Naive thymus-derived CD8-positive, alpha-beta T cell (primary cell): ENCODE measurements at places on chromosomes 5 and 9.
A peak's percentile ranks its signal among the peaks of the same experiment; 100 is the strongest.

- H3K4me1 ChIP-seq: peaks cover 24% of the 10 kb centered on the region
- H3K36me3 ChIP-seq: no peaks in the 10 kb centered on the region
Observed at GRCh38 chr9:35729101-35729500, 2.9 kb downstream of the TLN1 start.

DNA sequence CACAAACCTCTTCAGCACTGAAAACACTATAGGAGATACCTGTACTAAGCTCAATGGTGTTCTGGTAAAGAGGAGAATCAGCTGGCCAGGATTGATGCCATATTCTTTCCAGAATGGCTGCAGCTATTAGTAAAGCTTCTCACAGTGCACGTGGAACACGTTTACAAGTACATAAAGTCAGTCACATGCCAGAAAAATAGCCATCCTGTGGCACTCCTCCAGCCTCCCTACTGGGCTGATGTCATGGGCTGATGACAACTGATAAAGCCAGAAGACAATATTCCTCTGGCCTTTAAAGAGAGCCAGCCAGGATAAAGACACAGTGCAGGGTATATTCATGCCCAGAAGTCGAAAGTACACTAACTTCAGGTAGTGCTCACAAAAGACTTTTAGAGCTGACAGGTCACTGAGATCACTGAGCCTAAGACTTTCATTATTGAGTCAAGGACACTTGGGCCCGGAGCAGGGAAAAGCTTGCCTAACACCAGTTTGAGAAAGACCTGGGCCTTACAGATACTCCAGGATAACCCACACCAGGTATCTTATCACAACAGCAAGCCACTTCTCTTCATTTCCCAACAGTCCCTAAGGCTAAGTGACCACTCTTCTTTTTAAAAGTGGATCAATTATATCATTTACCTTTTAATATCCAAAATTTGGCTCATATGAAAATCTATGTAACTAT, 29.4 kb downstream of the ABITRAM start:
- no peaks in the 10 kb centered on the region for H3K36me3 ChIP-seq
- no peak overlapping the region for H3K27ac ChIP-seq
- DNase-seq: no peak
- no peaks in the 10 kb centered on the region for H3K4me1 ChIP-seq
- no peak overlapping the region for H3K4me3 ChIP-seq

- no peak overlapping the region for H3K4me3 ChIP-seq
- H3K27me3 ChIP-seq: peaks cover 17% of the 10 kb centered on the region
- H3K36me3 ChIP-seq: peaks cover 2% of the 10 kb centered on the region
Observed at GRCh38 chr5:111063709-111064322, 7.7 kb upstream of the TSLP start.

GRCh38 chr9:2622461-2623287, 1.1 kb downstream of the VLDLR start:
- peak overlapping the region; percentile 81 for H3K4me3 ChIP-seq
- no peaks in the 10 kb centered on the region for H3K36me3 ChIP-seq
- H3K27me3 ChIP-seq: peaks cover 32% of the 10 kb centered on the region
- peaks cover 20% of the 10 kb centered on the region for H3K4me1 ChIP-seq
- no peak for DNase-seq

DNA sequence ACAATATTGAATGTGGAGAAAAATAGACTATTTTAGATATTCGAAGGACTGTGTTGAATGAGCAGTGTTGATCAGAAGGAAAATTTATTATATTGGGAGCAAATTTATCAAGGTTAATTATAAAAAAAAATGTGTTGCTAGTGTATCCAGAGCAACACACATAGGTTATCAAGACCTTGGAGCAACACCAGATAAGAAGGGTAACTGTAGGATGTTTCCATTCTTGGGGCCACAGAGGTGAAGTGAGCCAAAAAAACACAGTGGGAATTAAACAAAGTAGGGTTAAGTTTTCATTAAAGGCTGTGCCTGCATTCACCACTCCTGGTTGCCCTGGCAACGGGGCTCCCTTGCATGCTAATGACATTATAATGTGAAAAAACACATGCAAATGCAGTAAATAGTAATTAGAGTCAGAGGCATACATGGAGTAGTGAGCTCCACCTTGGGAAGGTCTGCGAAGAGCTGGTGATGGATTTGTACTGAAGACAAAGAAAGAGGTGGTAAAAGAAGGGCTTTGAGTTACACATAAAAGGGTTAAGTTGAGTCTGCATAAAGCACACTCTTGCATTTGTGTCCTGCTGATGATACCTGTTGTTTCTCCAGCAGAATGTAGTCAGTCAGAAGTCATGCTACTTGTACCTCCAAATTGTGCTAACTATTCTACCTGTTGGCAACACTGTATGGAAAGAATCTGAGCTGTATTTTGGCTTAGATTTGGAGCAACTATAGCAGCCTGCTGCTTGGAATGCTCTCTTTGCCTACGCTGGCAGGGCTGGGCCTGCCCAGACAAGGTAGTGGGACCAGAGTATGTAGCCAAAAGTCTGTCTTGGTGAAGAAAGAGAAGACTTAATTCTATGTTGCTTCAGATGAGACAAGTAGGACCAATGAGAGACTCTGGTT, 59.6 kb downstream of the ATG10 start:
- H3K4me3 ChIP-seq: no peak overlapping the region
- DNase-seq: no peak
- peak overlapping the region; percentile 30 for H3K27ac ChIP-seq
- H3K27me3 ChIP-seq: no peaks in the 10 kb centered on the region

DNA sequence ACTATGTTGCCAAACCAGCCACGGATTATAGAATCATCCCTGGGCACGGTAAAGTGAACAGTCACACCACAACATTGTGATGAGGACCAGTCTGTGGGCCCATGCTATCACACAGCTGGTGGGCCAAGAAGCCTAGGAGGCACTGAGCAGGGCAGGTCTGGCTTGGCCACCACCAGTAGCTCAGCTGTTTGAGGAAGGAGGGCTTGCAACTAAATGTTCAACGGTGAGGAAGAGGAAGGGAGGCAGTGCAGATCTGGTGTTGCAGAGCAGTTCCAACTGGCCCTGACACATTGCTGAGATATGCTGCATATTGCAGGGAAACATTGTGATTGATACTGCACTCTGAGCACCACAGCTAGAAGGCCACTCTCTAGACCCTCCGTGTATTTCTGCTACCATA, 77.9 kb upstream of the ATG10 start:
- peaks cover 6% of the 10 kb centered on the region for H3K4me1 ChIP-seq
- DNase-seq: no peak
- no peaks in the 10 kb centered on the region for H3K27me3 ChIP-seq
- no peak overlapping the region for H3K4me3 ChIP-seq

DNA sequence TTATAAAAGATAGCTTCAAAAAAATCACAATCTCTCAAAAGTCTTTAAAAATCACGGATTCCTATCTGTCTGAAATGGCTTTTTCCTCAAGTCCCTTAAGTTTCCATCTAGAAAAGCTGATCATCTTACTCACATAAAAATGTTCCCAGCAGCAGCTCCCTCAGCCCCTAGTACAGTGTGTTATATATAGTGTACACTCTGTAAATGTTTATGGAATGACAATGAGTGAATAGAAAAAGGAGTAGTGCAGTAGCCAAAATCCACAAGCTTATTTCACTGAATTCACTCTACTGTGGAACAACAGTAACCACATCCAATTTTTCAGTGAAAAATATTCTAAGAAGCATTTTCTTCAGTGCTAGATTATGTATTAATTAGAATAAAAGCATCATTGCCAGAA, 609.4 kb downstream of the DTWD2 start:
- no peak overlapping the region for H3K27ac ChIP-seq
- no peak for DNase-seq
- no peaks in the 10 kb centered on the region for H3K27me3 ChIP-seq
- H3K4me1 ChIP-seq: no peaks in the 10 kb centered on the region
- H3K36me3 ChIP-seq: no peaks in the 10 kb centered on the region

DNA sequence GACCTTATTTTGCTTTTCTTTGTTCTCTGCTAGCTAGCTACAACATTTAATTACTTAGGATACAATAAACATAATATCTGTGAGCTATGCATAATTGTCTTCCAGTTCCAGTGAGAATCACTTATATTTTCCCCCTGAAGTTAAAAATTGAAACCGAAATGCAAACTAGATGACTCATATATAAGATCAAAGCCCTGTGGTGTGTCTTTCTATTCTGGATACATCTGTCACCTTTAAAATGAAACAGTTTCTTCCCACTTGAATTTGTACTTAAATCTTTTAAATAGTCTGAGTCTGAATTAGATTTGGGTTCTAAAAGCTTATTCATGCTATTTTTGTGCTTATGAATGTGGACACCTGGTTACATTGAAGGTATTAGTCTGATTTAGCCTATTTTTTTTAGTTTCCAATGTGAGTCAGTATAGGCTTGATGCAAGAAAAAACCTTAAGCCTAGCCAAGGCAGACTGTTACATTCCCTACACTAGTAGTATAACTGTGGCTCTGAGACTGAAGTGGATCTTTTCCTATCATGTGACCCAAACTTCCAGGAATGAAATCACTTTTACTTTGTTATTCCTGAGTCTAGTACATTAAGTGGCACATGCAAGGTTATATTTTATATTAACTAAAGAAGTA, 703.5 kb upstream of the RGMB start:
- no peak for DNase-seq
- no peak overlapping the region for H3K4me3 ChIP-seq
- no peak overlapping the region for H3K27ac ChIP-seq
- H3K27me3 ChIP-seq: no peaks in the 10 kb centered on the region
- H3K36me3 ChIP-seq: no peaks in the 10 kb centered on the region
- H3K4me1 ChIP-seq: no peaks in the 10 kb centered on the region

- no peak overlapping the region for H3K27ac ChIP-seq
- peak; percentile 53 for DNase-seq
- peaks cover 13% of the 10 kb centered on the region for H3K4me1 ChIP-seq
- H3K27me3 ChIP-seq: no peaks in the 10 kb centered on the region
- no peaks in the 10 kb centered on the region for H3K36me3 ChIP-seq
- no peak overlapping the region for H3K4me3 ChIP-seq
Observed at GRCh38 chr9:128146591-128147120, 2.6 kb upstream of the LCN2 start.

GRCh38 chr9:92242260-92243136, 51.0 kb downstream of the IARS1 start:
- no peaks in the 10 kb centered on the region for H3K4me1 ChIP-seq
- H3K4me3 ChIP-seq: no peak overlapping the region
- DNase-seq: no peak
- no peaks in the 10 kb centered on the region for H3K27me3 ChIP-seq
- H3K36me3 ChIP-seq: peaks cover 15% of the 10 kb centered on the region

DNA sequence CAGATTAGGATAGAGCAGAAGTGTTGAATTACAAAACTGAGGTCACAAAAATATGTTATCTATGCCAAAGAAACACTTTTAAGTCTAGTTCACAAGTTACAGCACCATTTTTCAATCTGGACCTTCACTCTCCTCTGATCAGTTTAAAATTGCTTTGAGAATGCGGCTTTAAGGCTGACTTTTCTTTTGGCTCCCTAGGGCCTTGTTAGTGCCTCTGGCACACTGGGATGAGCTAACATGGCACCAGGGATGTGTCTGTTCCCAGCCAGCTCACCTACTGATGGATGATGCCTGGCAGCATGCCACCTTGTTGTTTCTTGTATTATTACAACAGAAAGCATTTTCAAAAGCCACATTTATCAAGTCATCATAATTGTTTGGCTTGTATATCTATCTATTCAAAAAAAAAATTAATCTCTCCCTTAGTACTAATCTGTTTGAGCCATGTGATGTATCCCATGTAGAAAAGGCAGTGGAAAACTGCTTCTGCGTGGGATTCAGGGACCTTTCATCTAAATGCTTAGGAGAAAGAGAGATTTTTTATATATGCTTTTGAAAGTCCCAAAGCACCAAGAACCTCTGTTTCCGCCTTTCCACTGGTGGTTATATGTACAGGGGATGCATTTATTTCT, 46.6 kb downstream of the ADAMTSL1 start:
- H3K4me3 ChIP-seq: no peak overlapping the region
- H3K36me3 ChIP-seq: no peaks in the 10 kb centered on the region
- no peaks in the 10 kb centered on the region for H3K4me1 ChIP-seq
- peaks cover 4% of the 10 kb centered on the region for H3K27me3 ChIP-seq
- DNase-seq: no peak
- no peak overlapping the region for H3K27ac ChIP-seq

GRCh38 chr9:70506159-70506558, 91.7 kb upstream of the KLF9 start:
- DNase-seq: no peak
- H3K4me1 ChIP-seq: peaks cover 6% of the 10 kb centered on the region
- H3K4me3 ChIP-seq: no peak overlapping the region
- no peaks in the 10 kb centered on the region for H3K36me3 ChIP-seq

GRCh38 chr5:98110282-98110691, 663.2 kb upstream of the RGMB start:
- peaks cover 3% of the 10 kb centered on the region for H3K27me3 ChIP-seq
- no peak overlapping the region for H3K4me3 ChIP-seq
- no peak overlapping the region for H3K27ac ChIP-seq
- H3K36me3 ChIP-seq: no peaks in the 10 kb centered on the region
- no peak for DNase-seq
- H3K4me1 ChIP-seq: no peaks in the 10 kb centered on the region

DNA sequence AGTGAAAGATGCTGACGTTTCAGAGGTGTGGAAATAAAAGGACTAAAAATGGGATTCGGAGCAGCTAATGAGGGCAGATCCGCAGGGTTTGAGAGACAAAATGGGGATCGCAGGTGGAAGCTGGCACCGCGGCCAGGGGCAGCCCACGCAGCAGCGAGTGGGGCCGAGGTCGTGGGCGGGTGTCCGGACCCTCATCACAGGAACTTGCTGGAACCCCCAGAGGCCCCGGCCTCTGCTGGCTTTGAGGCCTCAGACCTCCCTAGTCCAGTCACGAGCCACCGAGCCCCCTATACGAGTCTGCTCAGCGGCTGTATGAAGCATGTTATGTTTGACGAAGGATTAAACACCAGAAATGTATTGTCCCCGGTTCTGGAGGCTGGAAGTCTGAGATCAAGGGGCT, 45.8 kb upstream of the FCN1 start:
- H3K27ac ChIP-seq: no peak overlapping the region
- H3K36me3 ChIP-seq: no peaks in the 10 kb centered on the region
- peaks cover 18% of the 10 kb centered on the region for H3K27me3 ChIP-seq
- H3K4me3 ChIP-seq: no peak overlapping the region
